RWPE2 (cell line): ENCODE measurements at places on chromosomes 1 and 21.

GRCh38 chr1:44049839-44050238 is 18.6 kb upstream of the SLC6A9 start:
- DNase-seq: no peak

DNA sequence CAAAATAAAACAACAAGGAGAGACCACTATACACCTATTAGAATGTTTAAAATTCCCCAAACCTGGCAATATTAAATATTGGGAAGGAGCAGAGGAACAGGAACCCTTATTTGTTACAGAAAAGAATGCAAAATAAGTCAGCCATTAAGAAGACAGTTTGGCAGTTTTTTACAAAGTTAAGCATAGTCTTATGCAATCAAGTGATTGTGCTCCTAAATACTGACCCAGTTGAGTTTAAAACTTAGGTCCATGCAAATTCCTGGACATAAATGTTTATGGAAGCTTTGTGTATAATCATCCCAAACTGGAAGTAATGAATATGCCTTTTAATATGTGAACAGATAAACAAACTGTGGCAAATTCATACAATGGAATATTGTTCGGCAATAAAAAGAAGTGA is 72.9 kb upstream of the RGS4 start:
- DNase-seq: no peak

DNA sequence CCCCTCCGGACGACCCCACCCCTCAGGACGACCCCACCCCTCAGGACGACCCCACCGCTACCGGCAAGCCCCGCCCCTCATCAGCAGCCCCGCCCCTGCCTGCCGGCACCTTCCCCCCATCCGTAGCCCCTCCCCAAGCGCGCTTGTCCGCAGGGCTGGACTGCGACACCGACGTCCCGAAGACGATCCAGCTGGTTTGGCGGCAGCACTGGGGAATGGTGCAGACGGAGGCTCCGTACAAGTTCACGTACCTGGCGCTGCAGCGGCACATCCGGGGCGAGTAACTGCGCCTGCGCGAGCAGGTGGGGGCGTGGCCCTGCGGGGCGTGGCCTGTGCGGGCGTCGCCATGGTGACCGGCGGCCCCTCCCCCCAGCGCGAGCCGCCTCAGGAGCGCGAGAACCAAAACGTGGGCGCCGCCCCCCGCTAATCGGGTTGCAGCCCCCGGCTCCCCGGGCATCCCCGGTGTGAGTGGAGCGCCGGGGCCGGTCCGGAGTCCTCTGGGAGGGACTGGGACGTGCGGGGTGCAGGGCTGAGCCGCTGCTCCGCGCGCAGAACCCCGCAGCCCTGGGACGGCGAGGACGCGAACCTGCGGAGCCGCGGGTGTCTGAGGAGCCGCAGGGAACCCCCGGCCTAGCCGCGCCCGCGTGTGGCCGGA is 4.9 kb downstream of the RNF223 start:
- DNase-seq: no peak

- no peak for DNase-seq
Measured at GRCh38 chr1:223075834-223076233, 67.2 kb downstream of the TLR5 start.

GRCh38 chr1:83555871-83556270 is 443.1 kb downstream of the TTLL7 start:
- DNase-seq: no peak

DNA sequence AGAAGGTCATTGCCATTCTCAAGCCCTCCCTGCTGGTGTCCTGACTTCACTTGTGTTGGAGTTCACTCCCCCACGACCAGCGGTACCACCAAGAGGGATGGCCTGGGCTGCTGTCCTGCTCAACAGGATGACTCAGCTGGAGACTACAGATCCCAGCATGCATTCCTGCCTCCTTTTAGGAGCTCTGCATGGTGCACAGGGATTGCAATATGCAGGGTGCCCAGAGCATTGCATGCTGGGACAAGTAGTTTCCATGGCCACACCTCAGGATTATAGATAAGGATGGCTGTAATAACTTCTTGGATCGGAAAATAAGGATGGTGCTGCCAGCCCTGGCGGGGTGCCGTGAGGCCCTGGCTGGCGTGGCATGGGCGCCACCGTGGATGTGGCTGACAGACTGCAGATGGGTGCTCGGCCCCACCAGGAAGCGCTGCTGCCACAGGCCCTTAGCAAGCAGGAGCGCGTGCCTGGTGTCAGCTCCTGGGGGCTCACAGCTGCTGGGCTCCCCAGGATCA is 150.0 kb downstream of the CASZ1 start:
- DNase-seq: no peak

DNA sequence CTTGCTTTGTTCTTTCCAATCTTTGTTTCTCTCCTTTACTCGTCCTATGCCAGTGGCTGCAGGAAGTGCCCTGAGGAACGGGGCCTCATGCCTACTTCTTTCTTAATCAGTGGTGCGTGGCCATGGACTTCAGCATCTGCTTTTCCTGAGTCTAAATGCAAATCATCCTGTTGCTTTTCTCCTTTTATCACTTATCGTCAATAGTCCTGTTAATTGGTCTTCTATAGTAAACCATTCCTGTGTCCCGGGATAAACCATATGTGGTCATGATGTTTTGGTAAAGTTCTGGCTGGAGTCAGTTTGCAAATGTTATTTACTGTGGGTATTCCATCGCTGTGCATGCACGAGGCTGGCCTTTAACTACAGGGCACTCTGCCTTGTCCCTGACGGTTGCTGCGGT is 47.5 kb downstream of the AGPAT3 start:
- no peak for DNase-seq
